Gastrocnemius medialis (tissue), 4 donors: ENCODE measurements at places on chromosomes 2 and 18. TPM values are rescaled to one million over a fixed set of nuclear protein-coding genes. Genes with fewer than 3 reads are reported as not detected.

TNFRSF11A gene
- total RNA-seq = not detected

SOWAHC gene
- 0.92 TPM for total RNA-seq

SGPP2 gene
- not detected for total RNA-seq

SLC35F5 gene
- 62.6 TPM for total RNA-seq

NDC80 gene
- total RNA-seq = not detected

MALL gene
- total RNA-seq = 2.9 TPM
